ENCODE measurements at places on chromosomes 6 and 20.

GRCh38 chr6:14671261-14671681 lies 553.7 kb downstream of the CD83 start:
- no peak for DNase-seq

- no peak for DNase-seq
These were observed 36.2 kb downstream of the FOXO3 start for GRCh38 chr6:108596956-108597355.

- no peak for DNase-seq
These were observed 50.2 kb downstream of the TBC1D7 start for GRCh38 chr6:13278164-13278563.

- DNase-seq = no peak
These were observed 129.0 kb downstream of the SOX4 start for GRCh38 chr6:21722510-21722909.

DNA sequence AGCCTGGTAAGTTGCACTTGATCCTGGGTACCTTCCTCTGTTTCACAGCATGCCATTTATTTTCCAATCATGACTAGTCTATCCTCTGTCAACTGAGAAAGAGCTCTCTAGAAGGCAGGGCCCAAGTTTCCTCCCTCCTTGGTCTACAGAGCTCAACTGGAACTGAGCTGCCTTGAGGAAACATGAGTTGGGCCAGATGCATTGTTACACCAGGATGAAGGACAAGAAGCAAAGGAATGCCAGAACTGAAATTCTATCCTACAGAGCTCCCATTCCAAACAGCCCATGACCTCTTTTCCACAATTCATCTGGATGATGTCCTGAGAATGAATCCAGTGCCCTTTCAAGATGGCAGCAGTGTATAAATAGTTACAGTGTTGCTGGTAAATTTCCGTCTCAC lies 66.7 kb upstream of the E2F3 start:
- no peak for DNase-seq

- DNase-seq = no peak
These were observed 116.1 kb upstream of the INSM1 start for GRCh38 chr20:20251836-20252235.

DNA sequence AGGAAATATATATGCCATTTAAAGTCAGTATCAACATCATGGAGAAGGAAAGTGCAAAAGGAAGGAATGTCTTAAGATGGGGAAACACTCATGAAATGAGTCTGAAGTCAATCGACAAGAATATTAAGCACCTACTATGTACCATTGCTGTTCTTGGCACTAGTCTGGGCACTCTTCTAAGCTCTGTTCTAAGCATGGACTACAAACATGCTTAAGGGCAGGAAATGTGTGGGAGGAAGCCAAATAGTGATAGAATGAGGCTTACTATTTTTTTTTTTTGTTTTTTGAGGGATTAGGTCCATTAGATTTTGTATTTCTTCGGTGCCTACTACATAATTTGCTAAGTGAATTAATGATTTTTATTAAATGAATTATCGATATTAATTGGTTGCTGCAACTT lies 83.8 kb upstream of the SUPT3H start:
- no peak for DNase-seq

DNA sequence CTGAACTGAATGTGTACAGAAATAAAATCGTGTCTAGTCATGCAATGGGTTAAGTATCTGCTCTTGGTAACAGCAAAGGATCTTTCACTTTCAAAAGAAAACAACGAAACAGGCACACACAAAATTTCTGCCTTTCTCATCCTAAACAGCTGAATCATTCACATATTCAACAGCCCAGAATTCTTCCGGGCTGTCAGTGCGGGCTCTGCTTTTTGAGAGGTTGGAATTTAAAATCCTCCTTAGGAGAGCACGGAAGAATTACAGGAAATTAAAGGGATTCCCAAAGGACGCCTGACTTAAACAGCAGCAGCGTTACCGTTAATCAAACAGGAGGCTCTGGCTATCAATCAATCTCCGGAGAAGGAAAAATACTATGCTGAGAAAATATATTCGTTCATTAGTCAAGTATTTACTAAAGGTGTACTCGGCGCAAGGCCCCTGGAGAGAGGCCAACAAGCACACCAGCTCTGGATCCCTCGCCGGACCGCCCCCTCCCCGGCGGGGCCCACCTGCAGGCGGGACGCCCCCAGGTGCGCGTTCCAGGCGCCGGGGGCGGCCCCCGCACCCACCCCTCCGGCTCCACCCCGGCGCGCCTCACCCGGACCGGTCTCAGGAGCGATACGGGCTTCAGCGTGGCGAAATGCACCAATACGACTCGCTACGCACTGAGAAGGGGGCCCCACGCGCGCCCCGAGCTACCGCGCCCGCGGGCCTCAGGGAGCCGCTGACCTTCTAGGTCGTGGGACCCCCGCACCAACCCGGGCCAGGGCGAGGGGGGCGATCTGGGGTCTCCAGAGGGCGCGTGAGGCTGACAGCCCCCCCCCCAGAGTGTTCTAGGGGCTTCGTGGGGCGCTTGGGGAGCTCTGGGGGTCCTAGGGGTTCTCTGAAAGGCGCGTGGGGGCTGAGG lies 1.0 kb downstream of the NAPB start:
- no peak for DNase-seq

DNA sequence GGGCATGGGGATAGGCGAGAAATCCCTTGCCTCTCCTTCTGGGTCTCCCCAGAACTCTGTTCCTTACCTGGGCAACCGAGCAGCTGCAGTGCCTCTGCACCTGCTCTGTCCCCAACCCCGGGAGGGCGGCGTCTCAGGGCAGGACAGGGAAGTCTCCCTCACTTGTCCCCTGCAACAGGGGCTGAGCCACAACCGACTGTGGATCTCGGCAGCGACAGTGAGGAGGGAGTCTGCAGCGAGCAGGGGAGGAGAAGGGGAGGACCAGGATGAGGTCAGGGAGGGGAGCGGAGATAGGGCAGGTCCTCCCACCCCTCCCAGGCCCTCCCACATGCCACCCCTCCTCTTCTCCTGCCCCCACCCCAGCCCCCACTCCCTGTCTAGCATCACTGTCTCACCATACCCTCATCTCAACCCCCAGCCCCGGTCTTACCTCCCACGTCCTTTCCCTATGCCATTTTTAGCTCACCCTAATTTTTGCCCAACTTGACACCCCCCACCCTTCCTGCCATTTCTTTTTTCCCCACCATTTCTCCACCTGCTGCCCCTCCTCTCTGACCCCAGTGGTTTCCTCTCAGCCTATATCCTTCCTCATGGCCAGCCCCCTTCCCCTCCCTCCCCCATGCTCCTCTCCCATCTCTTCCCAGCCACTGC lies at the start of gene TNXB:
Gene TNXB, minus strand, starts transcription at position 225 of the 651 bp plus-strand sequence. CDS start 11,140 bp downstream, outside the sequence.
- DNase-seq = no peak

DNA sequence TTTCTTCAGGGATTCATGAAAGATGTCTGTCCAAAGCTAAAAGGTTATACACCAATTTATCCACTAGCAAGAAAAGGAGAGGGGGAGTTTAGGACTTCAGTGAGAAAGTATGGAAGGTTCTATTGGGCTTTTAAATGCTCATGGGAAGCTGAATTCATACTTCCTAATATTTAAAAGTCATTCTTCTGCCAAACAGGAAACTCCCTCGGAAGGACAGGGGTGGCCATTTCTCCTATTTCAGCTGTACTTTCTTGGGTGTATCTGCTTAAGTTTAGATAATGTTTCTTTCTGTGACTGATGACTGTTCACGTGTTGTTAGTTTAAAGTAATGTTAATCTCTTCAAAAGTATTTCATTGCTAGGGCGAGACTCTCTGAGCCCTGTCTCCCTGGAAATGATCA lies 80.5 kb upstream of the IFNGR1 start:
- DNase-seq = no peak

DNA sequence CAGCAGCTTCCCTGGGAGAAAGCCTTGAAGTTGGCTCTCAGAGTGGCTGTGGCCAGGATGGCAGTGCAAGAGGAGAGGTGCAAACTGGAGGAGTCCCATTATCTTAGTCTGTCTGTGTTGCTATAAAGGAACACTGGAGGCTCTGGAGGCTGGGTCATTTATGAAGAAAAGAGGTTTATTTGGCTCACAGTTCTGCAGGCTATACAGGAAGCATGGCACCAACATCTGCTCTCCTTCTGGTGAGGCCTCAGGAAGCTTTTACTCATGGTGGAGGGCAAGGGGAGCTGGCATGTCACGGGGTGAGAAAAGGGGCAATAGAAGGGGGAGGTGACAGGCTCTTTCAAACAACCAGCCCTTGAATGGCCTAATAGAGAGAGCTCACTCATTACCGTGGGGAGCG lies 47.1 kb downstream of the PSMG4 start:
- DNase-seq = no peak

GRCh38 chr6:7468382-7469081 lies 72.9 kb upstream of the DSP start:
- no peak for DNase-seq

DNA sequence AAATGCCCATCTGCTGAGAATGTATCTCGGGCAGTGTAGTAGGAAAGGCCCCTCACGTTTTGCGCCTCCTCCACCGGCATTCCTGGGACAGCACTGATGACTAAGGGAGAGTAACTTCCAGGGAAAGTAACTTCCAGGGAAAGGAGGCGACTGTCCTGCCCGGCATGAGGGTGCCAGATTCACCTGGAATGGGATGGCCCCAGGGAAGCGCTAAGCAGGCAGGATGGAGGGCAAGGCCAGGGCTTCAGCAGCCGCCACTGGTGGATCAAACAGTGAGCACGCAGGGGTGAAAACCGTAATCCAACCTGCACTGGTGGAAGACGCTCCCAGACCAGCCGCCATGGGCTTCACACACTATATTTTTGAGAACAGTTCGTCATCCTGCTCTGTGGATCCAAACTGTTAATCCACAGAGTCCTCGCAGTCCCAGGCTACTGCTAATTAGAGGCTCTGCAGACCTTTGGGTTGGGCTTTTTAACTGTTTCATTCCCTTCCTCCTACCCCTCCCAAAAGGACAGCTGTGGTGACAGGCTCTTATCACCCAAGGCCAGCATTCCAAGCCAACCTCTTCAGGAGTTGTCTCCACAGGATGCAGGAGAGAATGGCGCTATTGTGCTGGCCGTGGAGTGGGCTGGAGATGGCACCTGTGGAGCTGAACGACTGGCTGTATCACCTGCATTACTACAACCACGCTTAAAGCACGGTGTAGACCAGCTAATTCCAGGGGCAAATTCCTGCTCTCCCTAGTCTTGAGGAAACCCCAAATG lies 178.9 kb downstream of the DLL1 start:
- no peak for DNase-seq

- DNase-seq = no peak
These were observed 19.3 kb downstream of the SULF2 start for GRCh38 chr20:47765691-47766594.

DNA sequence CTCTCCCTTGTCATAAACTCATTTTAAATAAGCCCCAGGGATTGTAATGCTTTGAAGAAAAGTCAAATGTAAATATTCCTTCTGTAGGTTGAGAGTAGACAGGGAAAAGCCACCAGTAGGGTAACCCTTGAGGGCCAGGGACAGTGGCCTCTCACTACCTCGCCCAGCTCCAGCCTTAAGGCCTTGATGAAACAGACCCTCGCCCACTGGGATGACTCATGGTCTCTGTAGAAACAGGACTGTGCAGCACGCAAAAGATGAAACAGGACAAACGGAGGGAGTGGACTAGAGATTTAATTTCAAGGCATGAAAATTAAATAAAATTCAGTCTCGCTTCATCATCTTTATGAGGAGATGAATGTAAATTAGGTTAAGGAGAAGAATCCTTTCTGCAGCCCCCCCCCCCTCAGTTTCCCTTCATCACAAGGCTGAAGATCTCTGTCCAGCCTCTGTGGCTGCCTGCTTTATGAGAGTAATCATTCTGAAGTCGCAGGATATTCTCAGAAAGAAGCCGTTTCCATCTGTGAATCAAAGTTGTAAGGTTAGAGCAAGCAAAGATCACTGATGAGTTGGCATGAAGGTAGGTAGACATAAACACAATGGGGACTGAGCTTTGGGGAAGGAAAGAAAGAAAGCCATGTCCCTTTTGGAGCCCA lies 60.4 kb downstream of the TMEM200A start:
- no peak for DNase-seq
